ENCODE measurements at places on chromosomes 6 and 20.

DNA sequence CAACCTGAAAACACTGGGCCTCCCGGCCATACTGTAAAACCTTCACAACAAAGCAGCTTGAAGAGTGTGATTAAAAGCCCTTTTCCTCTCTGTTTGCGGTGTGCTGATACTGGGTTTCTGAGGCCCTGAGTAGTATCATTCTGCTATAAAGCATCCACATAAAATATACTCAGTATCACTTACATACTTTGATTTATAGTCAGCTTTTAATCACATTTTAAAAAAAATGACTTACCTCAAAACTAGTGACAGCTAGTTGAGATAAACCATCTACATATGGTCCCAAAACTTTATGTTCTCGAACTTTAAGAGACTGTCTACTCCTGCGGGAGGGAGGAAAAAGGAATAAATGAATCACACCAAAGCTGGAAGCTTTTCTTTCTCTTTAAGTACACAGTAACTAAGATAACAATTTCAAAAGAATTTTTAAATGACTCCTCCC is 135.7 kb downstream of the KIF13A start:
- DNase-seq = no peak

DNA sequence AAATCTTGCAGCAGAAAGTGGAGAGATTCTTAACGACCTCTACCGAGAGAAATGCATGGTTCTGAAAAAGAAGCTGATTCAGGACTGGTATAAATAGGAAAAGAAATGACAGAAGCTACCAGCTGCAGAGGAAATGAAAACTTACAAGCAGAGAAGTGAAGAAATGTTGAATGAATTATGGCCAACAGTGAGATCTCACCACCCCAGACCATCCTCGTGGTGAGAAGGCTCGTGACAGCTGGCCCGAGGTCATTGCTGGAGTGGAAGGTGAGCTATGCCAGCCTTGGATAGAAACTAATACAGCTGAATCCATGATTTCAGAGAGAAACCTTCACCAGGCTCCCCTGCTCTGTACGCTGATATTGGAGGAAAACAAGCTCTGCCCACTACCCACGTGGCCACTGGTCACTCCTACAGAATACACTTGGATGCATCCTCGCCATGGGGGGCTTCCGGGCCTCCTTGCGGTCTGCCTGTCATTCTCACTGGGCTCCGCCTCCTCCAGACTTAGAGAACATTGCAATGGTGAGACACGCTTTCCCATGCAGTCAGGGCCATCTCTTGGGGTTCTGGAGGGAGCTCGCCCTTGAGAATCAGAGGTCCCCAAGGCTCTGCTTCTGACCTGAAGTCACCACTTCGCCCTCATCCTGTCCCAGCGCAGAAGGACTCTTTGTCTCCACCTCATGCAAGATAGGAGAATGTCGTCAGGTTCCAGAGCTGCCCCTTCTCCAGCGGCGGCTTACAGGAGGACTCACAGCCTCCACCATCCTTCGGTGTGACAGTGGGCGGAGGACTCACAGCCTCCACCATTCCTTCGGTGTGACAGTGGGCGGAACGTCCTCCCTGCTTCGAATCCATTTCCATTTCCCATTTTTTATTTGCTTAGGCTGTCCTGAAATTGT is 10.6 kb upstream of the TUBB2B start:
- DNase-seq = no peak

DNA sequence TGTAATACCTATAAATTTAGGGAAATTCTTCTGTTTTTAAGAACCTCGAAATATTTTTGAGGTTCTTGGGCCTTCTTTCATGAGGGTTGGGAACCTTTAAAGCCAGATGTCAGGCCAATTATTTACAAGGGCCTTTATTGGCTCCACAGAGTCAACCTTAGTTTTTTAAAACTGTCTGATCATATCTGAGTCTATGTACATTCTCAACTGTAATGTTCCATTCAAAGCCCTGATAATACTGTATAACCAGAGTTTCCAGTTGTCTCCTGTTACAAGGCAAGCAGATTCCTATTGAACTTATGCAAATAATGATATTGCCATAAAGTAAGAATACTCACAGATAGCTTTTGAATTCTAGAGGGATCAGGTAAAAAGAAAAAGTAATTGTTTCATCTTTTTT is 545.5 kb downstream of the EPM2A start:
- no peak for DNase-seq

DNA sequence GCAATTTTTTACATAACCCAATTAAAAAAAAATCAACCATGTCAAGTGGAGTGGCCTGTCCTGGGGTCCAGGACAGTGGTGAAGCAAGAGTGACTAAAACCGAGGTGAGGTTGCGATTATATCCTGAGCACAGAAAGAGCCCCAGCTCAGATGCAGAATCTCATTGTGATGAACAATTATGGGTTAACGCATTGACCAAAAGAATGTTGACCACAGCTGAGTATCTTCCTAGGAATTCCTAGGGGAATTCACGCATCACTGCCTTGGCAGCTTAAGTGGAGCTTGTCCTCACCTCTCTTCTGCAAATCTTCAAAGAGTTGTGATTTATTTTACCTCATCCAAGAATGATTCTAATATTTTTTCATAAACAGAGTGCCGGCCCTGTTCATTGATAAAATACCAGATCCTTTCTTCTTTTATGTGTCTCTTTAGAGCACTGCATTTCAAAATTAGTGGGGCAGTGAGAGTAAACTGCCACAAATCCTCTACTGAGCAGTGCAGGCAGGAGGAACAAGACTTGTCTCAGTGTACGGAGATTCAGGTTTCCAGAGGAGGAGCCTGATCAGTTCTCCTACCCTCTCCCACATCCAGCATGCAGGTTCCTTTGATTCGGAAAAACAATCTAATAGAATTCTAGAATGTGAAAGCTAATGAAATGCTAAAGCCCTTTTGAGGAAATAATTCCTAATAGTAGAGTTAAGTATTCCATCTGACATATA is 60.1 kb upstream of the ZNF184 start:
- no peak for DNase-seq

DNA sequence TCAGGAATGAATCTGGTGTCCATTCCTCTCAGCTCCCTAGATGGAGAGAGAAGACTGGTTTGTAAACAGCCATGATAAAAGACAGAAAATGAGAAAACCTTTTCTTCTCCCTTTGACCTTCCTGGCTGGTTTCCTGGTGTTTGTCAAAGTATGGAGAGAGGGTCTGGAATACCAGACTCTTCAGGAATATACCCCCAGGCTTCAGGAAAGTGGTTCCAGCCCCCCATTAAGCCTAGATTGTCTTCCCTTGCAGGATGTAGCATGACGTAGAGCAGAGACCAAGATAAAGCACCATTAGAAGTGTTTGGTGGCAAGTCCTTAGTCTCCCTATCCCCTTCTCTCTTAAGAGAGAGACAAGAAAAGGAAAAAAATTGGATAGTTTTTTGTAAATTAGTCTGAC is 51.1 kb downstream of the EIF2S2 start:
- no peak for DNase-seq

DNA sequence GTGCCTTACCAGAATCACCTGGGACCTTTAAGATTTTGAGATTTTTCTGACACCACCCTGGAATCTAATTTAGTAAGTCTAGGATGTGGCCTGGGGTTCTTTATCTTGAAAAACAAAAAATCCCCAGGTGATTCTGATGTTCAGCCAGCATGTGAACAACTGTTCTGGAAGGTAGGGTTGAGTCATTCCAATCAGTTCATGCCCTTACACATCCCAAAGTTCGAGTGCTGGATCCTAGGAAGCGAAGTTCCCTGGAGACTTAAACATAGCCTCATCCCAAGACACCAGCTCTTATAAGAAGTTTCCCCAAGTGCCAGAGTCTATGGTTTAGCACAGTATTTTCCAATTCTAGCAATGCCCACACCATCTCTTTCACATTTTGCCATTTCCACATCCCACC is 6.3 kb upstream of the TSHZ2 start:
- no peak for DNase-seq
